Posterior vena cava (tissue), 2 donors: ENCODE measurements at places on chromosomes 7 and 10. TPM values are rescaled to one million over a fixed set of nuclear protein-coding genes. Genes with fewer than 3 reads are reported as not detected.

- DNase-seq, result no peak
Measured at GRCh38 chr7:46015107-46015868, 94.2 kb upstream of the IGFBP3 start.

GRCh38 chr7:18312482-18312881 is 183.1 kb upstream of the HDAC9 start:
- DNase-seq, result no peak

GRCh38 chr7:106277976-106278375 is 6.8 kb downstream of the NAMPT start:
- DNase-seq, result no peak

DNA sequence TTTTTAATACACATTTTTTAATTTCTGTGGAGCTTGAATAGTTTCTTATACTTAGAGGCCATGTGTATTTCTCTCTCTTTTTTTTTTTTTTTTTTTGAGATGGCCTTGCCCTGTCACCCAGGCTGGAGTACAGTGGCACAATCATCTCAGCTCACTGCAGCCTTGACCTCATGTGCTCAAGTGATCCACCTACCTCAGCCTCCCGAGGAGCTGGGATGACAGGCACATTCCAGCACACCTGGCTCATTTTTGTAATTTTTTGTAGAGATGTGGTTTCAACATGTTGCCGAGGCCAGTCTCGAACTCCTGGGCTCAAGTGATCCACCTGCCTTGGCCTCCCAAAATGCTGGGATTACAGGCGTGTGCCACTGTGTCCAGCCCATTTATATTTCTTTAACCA is 64.3 kb downstream of the CDK13 start:
- no peak for DNase-seq

DNA sequence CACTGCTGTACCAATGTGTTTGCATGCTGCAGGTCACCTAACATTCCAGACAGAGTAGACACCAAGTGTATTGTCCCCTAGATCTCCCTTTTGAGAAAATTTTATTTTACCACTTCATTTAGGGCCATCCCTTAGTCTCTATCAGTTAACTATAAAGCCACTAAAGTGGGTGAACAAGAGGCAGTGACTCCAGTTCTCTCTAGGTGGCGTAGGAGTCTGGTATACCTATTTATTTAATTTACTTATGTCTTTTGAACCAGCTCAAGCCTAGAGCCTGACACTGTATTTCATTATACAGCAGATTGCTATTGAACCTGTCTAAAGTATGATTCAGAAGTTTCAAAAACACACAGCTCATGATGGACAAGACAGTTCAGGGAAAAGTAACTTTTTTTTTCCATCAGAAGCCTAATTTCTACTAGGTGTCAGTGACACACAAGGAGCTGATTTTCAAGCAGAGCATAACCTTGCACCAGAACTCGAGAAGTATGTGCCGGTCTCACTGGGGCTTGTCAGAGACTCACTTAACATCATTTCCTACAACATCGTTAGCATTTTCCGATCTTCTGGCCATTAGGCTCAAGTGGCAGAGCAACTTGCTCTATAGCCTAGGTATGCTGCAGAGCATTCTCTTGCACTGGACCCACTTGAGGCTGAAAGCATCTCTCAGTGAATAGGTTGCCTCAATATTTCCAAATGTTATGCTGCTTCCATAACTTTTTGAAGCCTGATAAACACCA is 175.4 kb downstream of the CDC14C start:
- no peak for DNase-seq

DNA sequence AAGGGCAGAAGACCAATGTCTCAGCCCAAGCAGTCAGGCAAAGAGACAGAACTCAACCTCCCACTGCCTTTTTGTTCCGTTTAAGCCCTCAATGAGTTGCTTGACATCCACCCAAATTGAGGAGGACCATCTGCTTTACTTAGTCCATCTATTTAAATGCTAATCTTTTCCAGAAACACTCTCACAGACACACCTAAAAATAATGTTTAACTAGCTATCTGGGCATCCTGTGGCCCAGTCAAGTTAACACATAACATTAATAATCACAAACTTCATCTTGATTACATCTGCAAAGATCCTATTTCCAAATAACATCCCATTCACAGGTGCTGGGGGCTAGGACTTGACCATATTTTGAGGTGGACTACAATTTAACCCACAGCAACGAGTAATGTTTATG is 115.7 kb downstream of the RAB11FIP2 start:
- DNase-seq, result no peak

- DNase-seq, result no peak
Measured at GRCh38 chr10:11573497-11573896, 38.0 kb downstream of the USP6NL start.

DNA sequence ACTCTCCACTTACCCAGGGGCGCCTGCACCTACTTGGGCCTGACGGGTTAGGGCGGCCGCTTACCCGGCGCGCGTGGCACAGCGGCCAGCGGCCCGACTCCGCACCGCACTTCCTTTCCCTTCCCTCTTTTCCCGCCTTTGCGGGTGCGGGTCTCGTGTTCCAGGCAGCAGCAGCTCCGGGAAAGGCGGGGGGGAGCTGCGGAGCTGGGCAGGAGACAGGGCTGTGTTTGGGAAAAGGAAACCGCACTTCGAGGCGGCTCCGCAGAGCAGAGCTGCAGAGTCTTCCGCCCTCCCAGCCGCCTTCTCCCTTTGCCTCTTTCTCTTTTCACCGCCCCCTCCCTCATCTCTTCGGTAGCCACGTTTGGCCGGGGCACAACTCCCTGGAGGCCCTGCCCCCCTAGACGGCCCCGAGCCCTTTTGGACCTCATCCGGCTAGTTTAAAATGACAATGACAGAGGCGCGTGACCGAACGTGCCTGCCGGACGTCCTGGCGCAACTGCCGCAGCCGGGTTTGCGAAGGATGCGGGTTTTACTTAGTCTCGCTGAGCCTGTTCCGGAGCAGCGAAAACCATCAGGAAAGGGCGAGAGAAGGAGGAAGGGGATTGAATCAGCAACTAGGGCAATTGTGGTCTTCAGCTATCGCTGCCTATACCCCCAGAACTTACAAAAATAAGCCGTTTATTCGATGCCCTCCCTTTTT is 7.9 kb upstream of the PAX2 start:
- no peak for DNase-seq

DNA sequence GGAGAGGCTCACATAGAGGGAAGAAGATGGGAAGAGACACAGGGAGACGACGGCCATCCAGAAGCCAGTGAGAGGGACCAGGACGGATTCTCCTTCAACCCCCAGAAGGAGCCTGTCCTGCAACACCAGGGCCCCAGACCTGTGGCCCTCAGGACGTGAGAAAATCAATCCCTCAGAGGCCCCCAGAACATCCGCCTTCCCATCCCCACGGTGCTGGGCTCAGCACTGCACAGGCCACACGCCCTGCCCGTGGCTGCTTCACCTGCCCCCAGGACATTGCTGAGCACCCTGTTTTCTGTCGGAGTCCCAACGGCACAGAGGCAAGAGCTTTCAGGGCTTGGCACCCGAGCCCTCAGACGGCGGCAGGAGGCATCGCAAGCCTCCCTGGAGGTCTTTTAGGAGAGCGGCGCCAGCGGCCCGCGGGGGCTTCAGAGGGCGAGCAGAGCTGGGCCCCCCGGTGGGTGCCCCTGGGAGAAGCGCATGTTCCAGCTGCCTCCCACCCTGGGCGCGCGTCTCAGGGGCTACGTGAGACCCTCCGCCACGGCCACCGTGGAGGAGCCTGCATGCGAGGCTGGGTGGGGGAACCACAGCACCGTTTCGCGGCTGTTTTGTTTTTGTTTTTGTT is 42.8 kb downstream of the PDGFA start:
- DNase-seq, result peak; percentile 74

- DNase-seq, result peak; percentile 70
Measured at GRCh38 chr10:125021686-125022344, 79.9 kb downstream of the ZRANB1 start.

- DNase-seq, result peak; percentile 83
Measured at GRCh38 chr7:101814991-101815825, 2.2 kb upstream of the CUX1 start.

The FOXI2 gene
- total RNA-seq, result 0.14 TPM

The HIP1 gene
- 29.2 TPM for total RNA-seq

The SH2D4B gene
- 0.10 TPM for total RNA-seq

The LIPF gene
- not detected for total RNA-seq
